ENCODE measurements at places on chromosomes 16 and 17.
A peak's percentile ranks its signal among the peaks of the same experiment; 100 is the strongest.

DNA sequence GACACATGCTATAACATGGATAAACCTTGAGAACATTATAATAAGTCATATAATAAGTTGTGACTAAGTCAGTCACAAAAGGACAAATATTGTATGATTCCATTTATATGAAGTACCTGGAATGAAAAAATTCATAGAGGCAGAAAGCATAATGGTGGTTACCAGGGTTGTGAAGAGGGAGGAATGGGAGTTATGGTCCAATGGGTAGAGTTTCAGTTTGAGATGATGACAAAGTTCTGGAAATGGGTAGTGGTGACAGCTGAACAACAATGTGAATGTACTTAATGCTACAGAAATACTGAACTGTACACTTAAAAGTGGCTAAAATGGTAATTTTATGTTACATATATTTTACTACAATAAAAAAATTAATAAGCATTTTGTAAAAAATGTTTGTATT, 49.7 kb downstream of the MYO1D start:
- DNase-seq: no peak

GRCh38 chr16:7910116-7910515, 577.5 kb downstream of the RBFOX1 start:
- no peak for DNase-seq

- no peak for DNase-seq
Measured at GRCh38 chr16:81446907-81447268, 2.3 kb downstream of the CMIP start.

DNA sequence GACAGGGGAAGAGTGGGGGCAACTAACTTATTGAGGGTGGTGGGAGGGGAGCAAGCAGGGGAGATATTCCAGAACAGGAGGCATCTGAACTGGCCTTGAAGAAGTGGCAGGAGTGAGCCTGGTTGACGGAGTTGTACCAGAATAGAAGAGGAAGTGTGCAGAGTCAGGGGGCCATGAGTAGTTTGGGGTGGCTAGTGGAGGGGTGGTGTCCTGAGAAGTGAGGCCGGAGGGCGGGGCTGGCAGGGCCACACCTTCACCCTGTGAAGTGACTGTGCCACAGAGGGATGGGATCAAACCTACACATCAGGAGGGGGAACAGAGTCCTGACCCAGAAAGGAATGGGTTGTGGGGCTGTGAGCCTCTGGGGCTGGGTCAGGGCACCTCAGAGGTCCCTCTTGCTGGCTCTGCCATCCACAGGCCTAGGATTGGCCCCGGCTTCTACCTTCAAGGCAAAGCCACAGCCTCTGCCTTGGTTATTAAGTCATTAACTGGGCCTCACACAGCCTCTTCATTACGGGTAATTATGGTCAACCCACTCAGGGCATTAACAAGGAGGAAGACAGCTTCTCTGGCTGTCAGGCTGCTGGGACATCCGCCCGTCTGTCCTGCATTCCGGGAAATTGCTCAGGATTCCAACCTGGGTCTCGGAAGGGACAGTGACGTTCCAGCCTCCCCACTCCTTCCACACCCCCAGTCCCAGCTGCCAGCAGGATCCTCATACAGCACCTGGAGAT, 12.7 kb downstream of the SPNS2 start:
- DNase-seq: no peak

- no peak for DNase-seq
Measured at GRCh38 chr16:12091569-12092543, 115.3 kb downstream of the SNX29 start.

GRCh38 chr16:86984343-86984742, 332.8 kb downstream of the C16orf95 start:
- no peak for DNase-seq

- no peak for DNase-seq
Measured at GRCh38 chr16:69188236-69188549, 1.2 kb downstream of the SNTB2 start.

GRCh38 chr16:529012-529575, 1.6 kb downstream of the CAPN15 start:
- DNase-seq: peak; percentile 43

- DNase-seq: no peak
Measured at GRCh38 chr16:58222532-58223316, 24.8 kb upstream of the CSNK2A2 start.

GRCh38 chr17:77245162-77245926, 104.6 kb downstream of the SEC14L1 start:
- DNase-seq: no peak
